ENCODE measurements at places on chromosomes 11 and 22.

GRCh38 chr11:12143461-12144258, 33.3 kb downstream of the MICAL2 start:
- no peak for DNase-seq

GRCh38 chr22:39917776-39918495, 17.1 kb downstream of the GRAP2 start:
- DNase-seq = no peak

GRCh38 chr22:31082606-31083376, 1.7 kb downstream of the SMTN start:
- no peak for DNase-seq

DNA sequence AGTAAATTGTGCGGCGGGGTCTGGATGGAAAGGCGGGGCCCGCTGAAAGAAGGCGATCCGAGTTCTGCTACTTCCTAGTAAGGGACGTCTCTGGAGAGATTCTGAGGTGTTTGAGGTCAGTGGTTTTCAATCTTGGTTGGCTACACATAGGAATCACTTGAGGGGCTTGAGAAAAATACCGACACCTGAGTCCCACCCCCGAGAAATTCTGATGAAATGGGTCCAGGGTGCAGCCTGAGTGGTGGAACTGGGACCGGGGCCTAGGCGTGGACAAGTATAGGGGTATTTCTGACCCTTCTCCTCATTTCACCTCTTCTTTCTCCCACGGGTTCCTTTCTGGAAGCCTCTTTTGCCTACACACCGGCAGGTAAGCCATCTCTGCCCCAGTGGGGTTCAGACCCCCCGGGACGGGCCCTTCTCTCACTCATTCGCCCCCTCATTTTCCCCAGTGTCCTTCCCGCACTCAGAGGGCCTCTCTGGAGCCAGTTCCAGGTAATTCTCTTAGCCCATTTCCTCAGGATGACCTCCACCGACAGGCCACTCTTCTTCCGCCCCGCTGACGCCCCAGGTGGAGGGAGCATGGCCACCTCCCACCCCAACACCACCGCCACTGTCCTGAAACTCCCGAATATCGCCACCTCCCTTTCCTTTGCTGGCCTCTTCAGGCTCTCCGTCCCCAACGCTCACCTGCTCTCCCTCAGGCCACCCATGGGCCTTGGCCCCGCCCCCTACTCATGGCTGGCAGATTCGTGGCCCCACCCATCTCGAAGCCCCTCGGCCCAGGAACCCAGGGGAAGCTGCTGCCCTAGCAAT, 11.8 kb downstream of the ROBO3 start:
- no peak for DNase-seq

- DNase-seq = no peak
These were observed 255.5 kb downstream of the DYNC2H1 start for GRCh38 chr11:103364687-103365086.

DNA sequence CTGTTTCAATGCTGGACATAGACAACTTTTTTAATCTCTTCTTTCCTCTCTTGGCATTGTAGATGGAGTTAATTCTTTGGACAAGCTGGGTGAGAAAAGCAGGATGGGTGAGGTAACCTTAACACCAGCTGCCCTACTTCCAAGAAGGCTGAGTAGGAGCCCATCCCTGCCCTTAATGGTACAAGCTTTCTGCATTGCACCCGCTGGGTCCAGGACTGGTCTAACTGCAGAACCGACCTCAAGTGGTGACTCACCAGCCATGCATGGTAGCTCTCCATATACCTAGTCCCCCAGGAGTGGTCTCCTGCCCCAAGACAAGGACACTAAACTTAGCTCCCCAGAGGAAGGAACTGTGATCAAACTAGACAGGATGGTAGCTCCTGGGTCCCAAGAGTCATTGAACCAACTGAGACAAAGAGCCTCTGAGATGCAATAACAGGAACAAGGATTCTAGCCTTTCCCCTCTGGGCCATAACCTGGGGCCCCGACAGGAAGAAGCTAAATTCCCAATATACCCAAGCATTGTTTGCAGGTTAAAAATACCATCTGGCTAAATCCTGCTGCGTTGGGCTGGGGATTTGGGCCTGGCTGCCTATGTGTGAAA, 32.1 kb downstream of the RPL27A start:
- no peak for DNase-seq

All from Panc1 (cell line).